ENCODE measurements at places on chromosomes 3 and 15.

- no peak for DNase-seq
Measured at GRCh38 chr3:43919029-43919428, 228.3 kb downstream of the ABHD5 start.

DNA sequence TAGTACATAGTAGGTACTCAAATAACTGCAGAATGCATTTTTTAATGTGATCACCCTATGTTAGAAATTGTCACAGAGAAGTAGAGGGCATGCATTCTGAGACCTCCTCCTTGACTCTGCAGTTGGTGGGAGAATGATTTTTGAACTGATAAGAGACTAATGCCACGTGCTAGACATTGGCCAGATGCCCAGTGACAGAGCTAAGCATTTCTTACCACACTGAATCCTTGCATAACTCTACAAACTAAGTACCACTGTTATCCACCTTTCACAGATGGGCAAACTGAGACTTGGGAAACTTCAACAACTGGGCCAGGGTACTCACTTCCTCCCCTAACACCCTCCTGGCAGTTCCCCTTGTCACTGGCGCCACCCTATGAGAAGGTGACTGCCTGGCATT is 33.5 kb upstream of the SPATA12 start:
- DNase-seq, result no peak

DNA sequence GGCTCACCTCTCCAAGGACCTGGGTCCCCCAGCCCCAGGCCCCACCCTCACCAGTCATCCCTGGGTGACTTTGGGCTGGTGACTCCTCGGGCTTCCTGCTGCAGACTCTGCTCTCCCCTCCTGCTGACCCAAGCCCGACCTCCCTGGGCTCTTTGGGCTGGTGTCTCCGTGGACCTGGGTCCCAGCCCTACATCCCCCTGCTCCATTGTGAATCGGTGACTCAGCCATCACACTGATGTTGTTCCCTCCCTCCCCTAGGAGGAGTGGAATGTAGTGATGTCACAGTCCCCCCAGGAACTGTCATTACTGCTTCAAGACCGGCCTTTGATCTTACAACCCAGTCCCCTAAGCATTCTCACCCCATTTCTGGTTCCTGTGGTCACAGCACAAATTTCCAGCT is 83.7 kb downstream of the ADAMTS7 start:
- DNase-seq, result no peak

DNA sequence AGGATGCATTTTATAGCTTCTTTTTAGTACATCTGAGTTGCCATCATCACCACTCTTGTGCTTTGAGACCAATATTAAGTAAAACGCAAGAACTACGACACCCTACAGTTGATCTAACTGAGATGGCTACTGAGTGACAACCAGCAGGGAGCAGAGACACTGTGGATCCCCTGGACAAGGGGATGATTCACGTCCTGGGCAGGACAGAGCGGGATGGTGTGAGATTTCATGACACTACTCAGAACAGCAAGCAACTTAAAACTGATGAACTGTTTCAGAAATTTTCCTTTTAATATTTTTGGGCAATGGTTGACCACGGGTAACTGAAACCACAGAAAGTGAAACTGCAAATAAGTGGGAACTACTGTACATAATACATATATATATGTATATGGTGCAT is 299.2 kb downstream of the ADAMTS17 start:
- no peak for DNase-seq

DNA sequence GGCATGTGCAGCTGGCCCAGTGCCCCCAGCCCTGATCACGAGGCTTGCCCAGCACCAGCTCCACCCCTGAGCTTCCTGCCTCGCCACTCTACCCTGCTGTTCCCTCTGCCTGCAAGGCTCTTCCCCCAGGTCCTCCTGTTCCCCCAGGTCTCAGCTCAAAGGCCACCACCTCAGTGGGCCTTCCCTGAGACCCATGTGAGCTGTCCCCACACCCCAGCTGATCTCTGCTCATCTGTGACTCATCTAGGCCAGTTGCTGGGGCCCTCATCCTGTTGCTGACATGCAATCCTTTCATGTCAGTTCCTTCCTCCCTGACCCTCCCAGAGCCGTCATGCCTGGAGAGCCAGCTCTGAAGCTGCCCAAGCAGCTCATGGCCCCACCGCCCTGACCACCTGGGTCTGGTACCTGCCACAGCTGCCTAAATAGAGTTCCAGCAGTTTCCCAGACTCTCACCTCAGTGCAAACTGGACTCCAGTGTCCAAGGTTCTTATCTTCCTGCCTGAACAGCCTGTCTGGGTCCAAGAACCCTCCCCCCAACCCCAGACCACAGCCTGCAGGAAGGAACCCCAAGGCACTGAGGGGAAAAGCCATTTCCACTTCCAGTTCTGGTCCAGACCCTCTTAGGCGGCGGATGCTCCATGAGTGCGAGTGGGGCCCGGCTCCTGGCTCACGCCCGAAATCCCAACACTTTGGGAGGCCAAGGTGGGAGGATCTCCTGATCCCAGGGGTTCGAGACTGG is 116.6 kb upstream of the IQSEC1 start:
- no peak for DNase-seq

DNA sequence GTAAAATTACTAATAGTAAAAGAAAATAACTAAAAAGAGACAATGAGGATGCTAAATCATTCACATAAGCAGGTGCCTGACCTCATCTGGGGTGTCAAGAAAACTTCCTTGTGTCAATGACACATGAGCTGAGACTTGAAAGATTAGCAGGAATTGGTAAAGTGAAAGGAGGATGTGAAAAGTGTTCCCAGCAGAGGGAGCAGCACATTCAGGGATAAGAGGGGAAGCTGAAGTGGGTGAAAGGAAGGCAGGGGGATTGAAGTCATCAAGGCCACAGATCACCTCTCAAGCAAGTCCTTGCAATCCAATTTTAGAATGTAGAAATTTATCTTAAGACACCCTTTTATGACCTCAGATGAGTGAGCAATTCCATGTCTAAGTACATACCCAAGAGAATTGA is 60.2 kb upstream of the ACP3 start:
- DNase-seq, result no peak

GRCh38 chr3:195094191-195094921 is 176.6 kb downstream of the XXYLT1 start:
- DNase-seq, result no peak

DNA sequence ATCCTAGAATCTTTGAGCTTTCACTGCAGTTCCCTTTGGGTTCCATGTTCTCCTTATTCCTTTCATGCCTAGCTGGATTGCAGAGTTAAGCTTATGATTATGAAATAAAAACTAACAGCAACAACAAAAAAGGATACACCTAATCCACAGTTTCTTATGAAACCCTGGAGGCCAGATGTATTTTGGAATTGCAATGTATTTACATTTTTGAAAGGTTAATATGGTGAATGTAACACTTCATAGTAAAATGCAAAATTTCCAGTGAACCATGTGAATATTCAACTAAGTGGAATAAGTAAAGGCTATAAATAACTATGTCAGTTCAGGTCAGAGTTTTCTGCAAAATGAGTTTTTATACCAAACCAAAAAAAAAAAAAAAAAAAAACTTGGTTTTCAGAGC is 65.8 kb upstream of the FLNB start:
- DNase-seq, result no peak

- DNase-seq, result no peak
Measured at GRCh38 chr3:79872483-79872882, 104.7 kb upstream of the ROBO1 start.

GRCh38 chr3:136960838-136961836 is 3.4 kb downstream of the IL20RB start:
- DNase-seq, result no peak

DNA sequence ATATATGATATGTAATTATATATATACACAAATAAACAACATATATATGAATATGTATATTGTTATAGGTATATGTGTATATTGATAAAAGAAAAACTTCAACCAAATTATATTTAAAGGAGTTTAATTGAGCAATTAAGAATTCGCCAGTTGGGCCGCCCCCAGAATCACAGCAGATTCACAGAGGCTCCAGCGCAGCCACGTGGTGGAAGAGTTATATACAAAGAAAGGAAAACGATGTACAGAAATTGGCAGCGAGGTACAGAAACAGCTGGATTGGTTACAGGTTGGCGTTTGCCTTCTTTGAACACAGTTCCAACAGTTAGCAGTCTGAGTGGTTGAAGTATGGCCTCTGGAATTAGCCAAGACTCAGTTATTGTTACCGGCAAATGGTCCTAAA is 137.3 kb upstream of the SLC24A5 start:
- no peak for DNase-seq

DNA sequence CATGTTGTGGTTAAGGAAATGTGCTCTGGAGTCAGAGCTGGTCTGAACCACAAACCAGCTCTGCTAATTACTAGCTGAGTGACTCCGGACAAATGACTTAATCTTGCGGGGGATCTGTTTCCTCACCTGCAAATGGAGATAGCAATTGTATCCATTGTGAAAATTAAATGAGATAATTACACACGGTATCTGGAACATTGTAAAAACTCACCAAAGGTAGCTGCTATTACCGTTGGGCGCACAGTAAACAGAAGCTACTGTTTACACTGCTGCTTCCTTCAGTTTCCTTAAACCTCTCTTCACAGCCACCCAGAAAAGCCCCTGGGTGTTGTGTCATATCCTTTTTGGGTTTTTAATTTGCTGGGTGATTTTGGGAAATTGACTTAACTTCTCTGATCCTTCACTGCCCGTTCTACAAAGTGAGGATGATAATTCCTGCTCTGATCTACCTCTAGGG is 107.8 kb downstream of the MEGF11 start:
- DNase-seq, result no peak

DNA sequence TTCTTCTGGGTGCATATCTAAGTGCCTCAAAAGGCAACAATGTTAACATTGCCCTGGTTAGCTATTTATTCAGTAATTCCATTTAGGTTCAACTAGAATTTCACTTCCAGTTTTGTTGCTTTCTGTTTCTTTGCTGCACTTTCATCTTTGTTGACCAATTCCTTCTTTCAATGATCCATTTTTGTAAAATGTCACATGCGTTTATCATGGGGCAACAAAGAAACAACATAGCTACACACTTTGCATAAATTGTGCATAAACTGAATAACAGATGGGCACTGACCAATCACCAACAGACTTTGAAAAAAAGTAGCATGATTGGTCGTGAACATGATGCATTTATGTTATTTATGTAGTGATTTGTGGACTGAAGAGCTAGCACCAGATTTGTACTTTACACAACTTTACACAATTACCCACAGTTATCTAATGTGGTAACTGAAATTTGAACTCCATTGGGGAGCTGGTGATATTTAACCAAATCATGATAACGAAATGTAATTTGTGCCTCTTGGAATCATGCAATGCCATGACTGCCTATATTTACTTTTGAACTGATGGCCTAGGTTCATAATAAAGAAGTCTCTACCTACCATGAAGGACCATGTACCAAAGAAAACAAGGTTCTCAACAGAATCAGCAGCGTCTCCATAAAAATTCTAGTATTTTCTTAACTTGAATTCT is 7.1 kb upstream of the CPOX start:
- DNase-seq, result no peak

DNA sequence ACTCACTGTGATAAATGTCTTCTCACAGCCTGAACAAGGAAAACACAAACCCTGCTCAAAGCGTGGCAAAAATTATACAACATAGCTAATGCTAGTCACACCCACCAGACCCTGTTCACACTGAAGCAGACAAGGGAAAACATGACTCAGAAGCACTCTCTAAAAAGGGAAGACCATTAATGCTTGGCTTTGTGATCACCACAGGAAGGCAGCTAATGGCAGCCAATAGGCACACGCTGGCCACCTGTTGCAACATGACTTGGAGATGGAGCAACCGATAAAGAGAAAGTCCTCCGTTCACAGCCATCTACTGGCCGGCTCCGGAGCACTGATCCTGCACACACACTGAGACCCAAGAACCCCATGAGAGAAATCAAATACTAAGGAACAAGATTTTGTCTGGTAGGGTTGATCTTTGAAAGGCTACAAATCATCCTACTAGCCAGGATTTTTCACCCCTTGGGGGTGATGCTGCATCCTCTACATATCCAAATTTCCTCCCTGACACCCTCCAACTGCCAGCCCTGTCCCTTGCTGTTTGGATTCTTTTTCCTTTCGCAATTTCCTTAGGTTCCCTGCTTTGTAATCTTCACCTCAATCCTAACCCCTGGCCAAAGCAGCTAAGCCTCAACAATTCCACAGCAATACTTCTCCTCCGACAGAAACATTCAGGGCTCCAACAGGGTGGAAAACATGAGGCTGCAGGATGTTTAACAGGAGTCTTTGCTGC is 3.2 kb downstream of the ZXDC start:
- no peak for DNase-seq

DNA sequence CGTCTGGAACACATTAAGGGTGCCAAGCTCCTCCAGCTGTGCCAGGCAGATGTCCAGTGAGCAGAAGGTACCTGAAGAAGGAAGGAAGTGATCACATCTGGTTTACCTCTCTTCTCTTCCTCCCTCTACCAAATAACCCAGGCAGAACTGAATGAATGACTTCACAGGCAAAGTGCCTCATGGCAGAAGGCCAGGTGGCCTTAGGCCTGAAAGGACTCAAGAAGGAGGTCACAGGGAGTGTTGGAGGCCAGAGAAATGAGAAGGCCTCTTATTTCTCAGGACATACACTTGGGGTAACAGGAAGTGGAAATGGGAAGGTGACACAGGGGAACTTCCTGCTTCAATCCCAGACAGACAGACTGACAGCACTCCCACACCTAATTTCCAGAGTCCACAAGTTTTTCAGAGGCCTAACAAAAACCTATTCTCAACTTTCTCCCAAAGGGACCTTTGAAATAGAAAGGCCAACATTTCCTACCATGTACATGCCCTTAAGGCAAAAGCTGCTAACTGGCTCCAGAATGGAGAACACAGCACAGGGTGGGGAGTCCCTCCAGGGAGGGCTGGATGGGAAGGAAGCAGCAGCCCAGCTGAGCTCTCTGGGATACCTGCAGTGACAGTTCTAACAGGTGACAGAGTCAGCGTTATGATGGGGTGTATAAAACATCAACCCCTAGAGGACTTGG is 17.6 kb upstream of the SIN3A start:
- no peak for DNase-seq

DNA sequence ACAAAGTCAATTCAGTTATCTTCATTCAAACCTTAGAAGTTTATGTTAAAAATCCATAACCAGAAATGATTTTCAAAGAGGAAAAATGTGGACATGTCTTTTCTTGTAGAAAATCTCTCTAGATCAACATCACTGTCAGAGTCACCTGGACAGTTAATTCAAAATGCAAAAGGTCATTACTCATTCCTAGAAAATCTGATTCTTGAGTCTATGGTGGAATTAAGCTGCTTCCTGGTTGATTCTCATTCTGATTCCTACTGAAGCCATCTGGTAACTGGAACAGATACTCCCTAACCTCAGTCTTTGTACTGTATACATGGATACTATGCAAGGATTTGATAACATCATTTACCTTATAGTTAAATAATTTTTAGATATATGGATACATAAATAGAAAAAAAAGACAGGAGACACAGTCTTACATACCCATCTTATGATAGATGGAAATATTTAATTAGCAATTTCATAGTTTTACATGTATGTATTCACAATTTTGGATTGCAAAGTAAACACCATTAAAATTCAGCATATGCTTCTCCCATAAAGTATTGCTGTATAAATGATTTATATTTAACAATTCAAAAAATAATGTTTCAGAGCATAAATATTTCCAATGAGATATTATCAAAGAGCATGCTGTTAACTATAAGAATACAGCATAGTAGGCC is 693.2 kb upstream of the CCDC54 start:
- no peak for DNase-seq

- DNase-seq, result no peak
Measured at GRCh38 chr15:101428758-101429157, 60.7 kb downstream of the PCSK6 start.

- DNase-seq, result no peak
Measured at GRCh38 chr3:142281474-142281873, 56.1 kb upstream of the GK5 start.
